ENCODE measurements at places on chromosomes 5 and 9.

GRCh38 chr5:80300125-80300524, 19.7 kb upstream of the SPZ1 start:
- DNase-seq: no peak

- no peak for DNase-seq
Measured at GRCh38 chr9:92181296-92181695, 66.1 kb upstream of the SPTLC1 start.

DNA sequence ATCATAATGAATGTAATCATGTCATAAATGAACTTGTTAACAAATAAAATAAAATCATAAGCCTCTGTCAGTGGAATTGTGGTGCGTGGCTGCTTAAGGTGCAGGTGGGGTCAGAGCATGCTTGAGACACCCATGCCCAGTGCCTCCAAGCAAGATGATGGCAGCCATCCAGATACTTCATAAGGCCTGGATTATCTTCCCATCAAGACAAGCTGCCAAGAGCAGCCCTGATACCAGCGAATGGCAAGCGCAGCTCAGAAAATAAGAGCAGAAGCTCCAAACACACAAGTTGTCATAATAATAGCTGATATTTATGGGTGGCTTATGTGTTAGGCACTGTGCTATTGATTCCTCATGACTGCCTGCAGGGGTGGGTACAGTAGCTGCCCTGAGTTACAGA, 21.8 kb upstream of the LMX1B start:
- DNase-seq: no peak

GRCh38 chr9:120922404-120923195, 4.0 kb downstream of the TRAF1 start:
- no peak for DNase-seq

DNA sequence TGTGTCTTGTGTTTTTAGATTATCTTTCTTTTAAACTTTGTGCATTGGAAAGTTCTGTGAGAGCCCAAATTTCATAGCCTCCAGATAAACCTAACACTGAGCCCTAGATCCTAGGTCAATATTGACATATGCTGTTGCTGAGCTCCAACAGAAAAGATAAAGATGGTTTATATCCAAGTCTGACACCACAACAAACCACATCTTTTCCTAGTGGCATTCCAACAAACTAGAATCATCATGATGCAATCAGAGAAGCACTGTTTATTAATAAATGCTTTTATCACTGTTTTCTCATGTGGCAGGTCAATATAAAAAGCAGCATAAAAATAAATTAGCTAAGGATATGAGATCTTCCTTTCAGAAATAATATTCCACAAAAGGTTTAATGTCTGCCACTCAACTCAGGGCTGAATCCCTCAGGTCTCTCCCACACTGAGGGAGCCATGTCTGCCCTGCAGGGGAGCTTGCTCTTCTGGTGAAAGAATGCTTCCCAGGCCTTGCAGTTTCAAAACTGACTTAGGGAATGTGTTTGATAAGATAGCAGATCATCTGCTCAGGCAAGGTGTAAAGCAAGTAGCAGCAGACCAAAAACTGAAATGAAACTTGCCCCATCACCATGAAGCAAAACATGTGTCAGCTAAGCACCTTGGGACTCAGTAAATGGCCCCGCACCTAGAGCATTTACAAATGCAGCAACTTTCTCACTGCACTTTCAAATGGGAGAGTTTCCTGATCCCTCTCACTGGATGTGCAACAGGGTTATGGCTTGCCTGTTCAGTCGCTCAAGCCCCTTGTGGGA, 493.0 kb downstream of the AGTPBP1 start:
- no peak for DNase-seq

- DNase-seq: no peak
Measured at GRCh38 chr9:35186524-35186923, 24.7 kb downstream of the UNC13B start.

DNA sequence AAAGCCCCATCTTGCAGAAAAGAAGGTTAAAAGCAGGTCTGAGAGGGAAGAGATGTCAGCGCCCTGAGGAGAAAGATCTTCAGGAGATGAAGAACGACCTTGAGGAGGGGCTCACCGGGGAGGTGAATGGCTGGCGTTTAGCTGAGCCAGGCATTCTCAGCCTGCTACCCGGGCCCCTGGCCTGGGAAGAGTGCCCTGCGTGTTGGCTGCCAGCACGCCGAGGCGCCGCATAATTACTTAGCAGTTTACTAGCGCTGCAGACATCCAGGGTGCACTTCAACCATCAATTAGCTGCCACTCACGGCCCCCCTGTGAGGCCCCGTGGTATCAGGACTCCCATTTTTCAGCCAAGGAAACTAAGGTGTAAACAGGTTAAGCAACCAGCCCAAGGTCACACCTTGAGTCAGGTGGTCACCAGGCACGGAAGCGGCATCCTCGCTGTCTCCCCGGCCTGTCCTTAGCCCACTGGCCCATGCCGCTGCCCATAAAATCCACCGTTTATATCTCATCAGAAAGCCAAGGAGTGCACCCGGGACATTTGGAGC, 551.9 kb downstream of the BNC2 start:
- no peak for DNase-seq

DNA sequence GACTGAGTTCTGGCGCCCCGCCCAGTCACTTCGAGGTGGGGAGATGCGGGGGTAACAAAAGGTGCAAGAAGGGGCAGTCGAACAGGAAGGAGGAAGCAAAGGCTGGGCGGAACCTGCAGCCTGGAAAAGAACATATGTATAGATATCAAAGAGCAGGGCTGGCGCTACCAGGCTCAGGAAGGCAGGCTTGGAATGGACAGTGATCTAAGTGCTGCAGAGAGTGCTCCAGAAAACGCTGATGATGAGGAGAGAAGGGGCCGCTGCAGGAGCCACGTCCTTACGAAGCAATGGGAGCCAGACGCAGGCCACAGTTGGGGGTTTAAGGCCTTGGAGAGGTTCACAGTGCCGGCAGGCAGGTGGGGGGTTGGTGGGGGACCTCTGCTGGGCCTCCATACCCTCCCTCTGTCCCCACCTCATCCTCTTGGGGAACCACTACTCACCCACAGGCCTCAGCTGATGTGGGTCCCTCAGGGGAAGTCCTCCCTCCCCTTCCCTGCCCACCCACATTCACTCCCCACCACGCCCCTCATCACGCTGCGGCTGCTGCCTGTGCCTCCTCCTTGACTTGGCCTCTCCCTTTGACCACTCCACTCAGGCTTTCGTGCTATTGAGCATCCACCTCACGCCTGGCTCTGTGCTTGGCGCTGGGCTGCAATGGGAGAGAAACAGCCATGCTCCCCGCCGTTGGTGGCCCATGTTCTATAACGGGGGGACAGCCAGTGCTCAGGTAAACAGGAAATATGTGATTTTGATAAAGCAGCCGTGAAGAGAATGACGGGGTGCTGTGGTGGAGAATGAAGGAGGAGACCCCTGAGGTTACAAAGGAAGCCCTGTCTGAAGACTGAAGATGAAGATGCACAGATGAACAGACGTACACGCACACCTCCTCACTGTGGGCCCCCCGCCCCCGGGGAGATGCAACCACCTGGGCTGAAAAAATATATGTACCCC, 40.5 kb upstream of the RPL26L1 start:
- no peak for DNase-seq

DNA sequence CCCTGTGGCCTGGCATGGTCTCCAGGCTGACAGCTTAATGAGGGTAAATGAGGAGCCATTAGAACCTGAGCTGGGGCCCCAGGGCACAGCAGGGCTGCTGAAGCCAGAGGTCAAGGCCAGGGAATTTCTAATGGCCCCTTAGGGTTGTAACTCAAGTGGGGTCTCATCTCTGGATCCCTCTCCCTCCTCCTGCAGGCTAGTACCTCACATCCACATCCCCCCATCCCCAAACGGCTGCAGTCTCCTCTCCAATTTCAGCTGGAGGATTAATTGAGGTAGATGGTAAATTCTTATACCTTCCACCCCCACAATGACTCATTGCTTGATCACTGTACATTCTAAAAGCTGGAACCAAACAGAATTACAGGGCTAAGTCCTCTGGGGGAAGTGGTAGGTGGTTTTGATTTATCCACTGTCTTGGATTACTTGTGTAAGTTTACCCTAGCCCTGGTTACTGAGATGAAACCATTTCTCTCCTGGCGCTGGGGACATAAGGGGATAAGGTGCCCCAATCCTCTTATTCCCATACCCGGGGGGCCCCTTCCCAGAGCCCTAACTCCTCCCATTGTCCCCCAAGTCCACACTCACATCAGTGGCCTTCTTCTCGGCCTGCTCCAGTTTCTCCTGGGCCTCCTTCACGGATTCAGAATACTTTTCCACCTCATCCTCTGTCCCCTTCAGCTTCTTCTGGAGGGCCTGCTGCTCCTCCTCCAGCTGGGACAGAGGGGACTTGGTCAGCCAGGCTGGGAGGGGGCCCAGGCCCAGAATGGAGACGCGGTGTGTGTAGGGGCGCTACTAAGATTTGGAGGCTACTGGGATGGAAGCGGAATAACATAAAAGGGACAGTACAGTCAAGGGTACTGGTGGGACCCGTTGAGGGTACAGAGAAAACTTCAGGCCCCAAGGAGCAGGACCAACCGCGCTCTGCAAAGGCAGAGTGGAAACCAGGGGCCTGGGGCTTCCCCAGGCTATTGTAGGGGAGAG, 875 bp downstream of the TPM2 start:
- DNase-seq: no peak

DNA sequence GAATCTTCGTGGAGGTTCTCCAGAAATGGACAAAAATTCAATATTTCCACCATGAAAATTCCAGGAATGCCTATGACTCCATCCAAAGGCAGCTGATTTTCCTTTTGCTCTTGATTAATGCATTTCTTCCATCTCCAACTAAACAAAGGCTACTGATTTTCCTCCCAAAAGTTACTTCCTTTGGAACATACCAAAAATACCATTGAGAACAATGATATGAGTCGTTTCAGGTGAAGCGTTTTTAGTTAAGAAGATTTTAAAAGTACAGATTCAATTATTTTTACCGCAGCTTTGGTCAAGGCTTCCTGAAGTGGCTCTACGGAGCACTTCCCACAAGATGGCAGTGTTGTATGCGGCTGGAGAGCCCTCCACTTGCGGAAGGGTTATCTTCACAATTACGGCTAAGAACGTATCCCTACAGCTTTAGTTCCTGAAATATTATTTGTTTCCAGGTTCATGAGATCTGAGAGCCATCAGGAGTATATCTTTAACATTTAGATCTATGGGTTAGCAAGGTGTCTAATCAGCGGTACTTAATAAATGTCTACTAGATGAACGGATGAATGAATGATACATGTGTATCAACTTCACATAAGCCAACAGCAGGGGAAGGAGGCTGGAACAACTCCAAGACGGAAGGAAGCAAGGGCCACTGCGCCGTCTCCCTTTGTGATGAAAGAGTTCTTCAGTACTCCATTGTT, 35.9 kb upstream of the ARSB start:
- no peak for DNase-seq

GRCh38 chr5:151067632-151068432, 13.0 kb downstream of the TNIP1 start:
- no peak for DNase-seq

DNA sequence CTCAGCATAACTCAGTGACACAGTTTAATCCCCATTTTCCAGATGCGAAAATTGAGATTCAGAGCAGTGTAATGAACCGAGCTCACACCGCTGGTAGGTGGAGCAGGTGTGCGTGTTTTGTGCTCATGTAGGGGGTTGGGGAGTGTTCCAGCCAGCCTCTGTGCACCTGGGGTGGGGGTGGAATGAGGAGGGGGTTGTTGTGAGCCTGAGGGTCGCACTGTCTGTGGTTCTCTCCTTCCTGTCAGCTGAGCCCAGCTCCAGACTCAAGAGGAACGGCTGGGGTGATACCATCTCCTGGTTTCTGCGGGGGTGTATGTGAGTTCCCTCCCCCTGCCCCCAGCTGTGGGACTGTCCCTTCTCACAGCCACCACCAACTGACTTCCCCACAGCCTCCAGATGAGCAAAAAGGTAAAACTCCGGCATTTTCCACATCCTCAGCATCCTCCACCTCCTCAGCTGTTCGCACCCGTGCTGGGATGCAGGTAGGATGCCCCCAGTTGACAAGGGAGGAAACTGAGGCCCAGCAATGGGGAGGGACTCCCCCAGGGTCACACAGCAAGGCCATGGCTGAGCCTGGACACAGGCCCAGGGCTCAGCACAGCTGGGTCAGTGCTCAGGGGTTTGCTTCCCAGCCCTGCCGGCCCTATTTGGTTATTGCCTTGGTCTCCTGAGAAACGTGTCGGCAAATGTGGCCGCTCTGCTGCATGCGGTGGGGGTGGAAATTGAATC, 2.1 kb downstream of the SH2D3C start:
- peak; percentile 64 for DNase-seq

GRCh38 chr5:59785676-59786333, 107.7 kb downstream of the PDE4D start:
- no peak for DNase-seq

DNA sequence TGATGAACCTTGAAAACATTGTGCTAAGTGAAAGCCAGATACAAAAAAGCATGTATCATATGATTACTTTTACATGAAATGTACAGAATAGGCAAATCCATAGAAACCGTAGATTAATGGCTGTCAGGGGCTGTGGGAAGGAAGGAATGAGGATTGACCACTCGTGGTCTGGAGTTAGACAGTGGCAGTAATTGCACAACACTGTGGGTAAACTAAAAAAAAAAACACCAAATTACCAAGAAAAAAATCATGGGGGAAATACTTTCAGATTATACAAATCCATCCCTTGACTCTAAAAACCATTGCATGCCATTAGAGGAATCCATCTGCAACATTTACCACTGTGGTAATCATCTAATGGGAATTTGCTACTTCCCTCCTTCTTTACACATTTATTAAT, 140.0 kb downstream of the SIL1 start:
- no peak for DNase-seq

- no peak for DNase-seq
Measured at GRCh38 chr9:106104887-106105286, 410.5 kb downstream of the TMEM38B start.

DNA sequence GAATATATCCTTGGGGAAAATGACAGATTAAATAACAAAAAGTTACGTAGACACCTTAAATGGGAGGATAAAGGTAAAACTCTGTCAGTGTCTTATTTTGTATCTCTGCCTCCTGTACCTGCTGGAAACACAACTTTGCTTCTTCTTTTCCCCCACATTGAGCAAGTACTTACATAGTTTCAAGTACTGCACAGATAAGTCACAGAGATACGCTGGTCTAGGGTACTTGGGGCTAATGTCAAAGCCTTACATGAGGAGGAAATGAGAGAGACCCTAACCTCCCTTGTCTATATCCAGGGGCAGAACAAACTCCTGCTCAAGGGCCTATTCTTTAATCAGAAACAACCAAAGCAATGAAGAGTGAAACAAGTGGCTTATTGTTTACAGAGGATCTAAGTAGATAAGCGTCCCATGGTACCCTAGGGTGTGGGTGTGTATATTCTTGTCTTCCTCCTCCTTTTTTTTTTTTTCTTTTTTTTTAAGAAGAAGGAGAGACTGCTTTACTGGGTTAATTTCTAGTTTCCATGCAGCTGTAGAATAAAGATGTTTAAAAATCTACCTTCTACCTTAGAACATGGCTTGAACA, 43.1 kb downstream of the ELL2 start:
- no peak for DNase-seq
